ENCODE measurements at places on chromosomes 2 and 18. TPM values are rescaled to one million over a fixed set of nuclear protein-coding genes. Genes with fewer than 3 reads are reported as not detected.

KYNU gene
- 177 TPM for total RNA-seq

DES gene
- not detected for total RNA-seq

SKOR2 gene
- not detected for total RNA-seq

SERPINB10 gene
- not detected for total RNA-seq

Measured in melanocyte of skin (primary cell).